ENCODE measurements at places on chromosomes 4 and X.

DNA sequence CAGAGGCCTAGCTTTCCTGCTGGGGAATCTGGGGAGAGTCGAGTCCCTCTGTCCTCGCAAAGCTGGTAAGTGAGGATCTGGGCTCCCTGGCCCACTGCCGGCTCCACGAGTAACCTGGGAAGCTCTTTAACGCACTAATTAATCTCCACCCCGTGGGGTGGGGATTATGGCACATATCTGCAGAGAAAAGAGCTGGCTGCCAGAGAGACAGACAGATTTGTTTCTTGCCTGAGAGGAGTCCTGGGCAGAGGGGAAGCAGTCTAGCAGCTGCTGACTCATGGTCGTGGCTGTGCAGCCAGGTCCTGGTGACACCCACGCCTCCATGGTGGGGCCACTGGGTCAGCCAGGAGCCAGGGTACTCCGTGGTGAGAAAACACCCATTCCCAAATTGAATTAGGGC is 14.0 kb downstream of the SORCS2 start:
- DNase-seq: no peak

DNA sequence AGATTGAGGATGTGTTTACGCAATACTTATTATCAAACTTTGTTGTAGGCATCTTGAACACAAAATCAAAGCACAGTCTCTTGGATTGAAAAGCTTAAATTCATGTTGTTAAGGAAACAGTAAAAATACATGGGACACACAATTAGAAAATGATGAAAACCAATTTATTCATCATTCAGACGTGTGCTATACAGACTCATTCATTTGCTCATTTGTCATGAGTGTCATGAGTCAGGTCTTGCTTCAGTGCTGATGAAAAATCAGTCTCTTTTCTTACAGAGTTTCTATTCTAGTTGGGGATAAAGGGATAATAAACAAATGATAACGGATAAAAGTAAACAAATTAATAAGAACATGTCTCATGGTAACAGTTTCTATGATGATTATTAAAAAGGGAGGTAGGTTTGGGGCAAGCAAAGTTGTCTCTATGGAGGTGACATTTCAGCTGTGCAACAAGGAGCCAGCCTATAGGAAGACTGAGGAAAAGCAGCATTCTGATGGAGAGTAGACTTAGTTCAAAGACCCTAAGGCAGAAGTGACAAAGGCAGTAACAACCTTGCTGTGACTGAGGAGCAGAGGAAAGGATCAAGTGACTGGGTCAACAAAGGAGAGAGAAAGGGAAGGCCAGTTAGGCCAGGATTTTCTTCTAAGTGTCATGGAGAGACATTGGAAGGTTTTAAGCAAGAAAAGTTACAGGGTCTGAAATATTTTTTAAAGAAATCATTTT is 224.0 kb upstream of the HHIP start:
- no peak for DNase-seq

DNA sequence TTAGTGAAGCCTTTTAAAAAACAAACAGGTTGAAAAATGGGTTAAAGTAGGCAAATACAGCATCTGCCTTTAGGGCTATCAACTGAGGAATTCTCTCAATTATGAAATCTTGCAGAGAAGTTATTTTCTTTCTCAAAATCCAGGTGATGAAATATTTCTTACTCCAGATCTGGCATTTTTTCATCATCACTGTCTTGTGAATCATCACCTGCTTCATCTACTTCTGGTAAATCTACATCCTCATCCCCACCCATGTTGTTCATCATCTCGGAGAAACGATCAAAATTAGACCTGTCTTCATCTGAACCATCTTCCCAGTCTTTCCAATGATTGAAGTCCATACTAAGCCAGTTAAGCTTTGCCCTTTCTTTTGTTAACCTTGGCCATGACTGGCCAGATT is 33.3 kb upstream of the HPF1 start:
- no peak for DNase-seq

- no peak for DNase-seq
These were observed 2.7 kb downstream of the GEMIN8 start for GRCh38 chrX:14027036-14027435.

GRCh38 chr4:1315836-1316536 is 26.3 kb downstream of the MAEA start:
- DNase-seq: no peak

- DNase-seq: no peak
These were observed 6.6 kb upstream of the APLN start for GRCh38 chrX:129661369-129661768.

GRCh38 chr4:173565281-173565680 is 35.3 kb upstream of the HAND2 start:
- no peak for DNase-seq

GRCh38 chrX:15664487-15665444 is at the start of gene CLTRN:
CLTRN (minus strand) TSS chrX:15664805; CDS start chrX:15664775, 30 bp downstream.
- no peak for DNase-seq

DNA sequence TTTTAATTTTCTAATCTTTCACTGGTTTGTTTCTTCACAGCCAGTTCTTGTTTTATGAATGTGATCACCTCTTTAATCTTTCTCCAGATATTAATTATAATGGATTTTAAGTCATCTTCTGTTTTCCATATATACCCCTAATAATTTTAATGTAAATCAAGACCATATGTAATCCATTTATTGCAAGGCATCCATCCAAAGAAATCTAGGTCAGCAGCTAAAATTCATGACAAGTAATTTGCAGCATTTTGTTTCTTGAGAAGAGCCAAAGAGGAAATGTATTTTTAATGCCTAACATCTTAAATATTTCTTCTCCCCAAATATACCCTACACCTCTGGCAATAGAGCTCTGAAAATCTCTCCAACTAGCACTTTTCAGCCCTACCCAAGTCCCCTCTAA is 81.1 kb downstream of the SUPT20HL2 start:
- DNase-seq: no peak

GRCh38 chr4:13601048-13601447 is 26.5 kb downstream of the BOD1L1 start:
- peak; percentile 54 for DNase-seq

- DNase-seq: no peak
These were observed 254.6 kb downstream of the CHIC1 start for GRCh38 chrX:73817393-73818199.

GRCh38 chr4:52173470-52174045 is 122.5 kb downstream of the SPATA18 start:
- no peak for DNase-seq

DNA sequence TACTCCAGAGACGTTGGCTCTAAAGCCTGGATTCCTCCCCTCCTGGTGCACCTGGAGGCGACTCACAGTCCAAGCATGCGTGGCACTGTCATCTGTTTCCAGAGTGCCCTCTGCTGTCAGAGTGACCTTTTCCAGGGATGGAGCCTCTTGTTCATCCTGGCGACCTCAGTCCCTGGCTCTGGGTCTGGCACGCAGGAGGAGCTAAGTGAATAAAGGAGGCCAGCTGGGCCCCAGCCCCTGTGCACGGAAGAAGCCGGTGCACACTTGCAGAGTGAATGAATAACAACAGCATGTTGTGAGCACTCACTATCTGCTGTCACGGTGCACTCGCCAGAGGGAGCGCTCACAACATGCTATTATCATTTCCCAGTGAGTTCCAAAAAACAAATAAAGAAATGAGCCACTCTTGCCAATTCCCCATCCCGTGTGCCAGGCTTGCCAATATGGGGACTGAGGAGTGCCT is 27.8 kb upstream of the PSAPL1 start:
- DNase-seq: no peak

DNA sequence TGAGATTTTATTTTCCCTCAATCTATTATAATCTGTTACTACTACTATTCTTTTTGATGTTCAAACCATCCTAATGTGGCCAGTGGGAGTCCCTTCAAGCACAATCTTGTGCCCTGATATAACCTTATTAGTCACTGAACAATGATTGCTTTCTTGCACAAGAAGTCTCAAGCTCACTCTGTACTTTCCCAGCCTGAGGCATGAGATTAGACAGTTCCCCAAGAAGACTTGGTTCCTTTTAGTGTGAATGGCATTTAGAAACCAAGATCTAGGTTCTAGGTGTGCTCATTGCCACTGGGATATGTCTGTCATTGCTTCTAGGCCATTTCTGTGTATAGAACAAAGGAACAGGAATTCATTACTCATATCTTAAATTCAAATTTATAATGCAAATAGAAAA is 28.0 kb upstream of the RBM41 start:
- no peak for DNase-seq

GRCh38 chr4:149701435-149702156 is 114.0 kb downstream of the IQCM start:
- DNase-seq: no peak

- DNase-seq: no peak
These were observed 464.0 kb upstream of the BOD1L1 start for GRCh38 chr4:14091531-14091930.

DNA sequence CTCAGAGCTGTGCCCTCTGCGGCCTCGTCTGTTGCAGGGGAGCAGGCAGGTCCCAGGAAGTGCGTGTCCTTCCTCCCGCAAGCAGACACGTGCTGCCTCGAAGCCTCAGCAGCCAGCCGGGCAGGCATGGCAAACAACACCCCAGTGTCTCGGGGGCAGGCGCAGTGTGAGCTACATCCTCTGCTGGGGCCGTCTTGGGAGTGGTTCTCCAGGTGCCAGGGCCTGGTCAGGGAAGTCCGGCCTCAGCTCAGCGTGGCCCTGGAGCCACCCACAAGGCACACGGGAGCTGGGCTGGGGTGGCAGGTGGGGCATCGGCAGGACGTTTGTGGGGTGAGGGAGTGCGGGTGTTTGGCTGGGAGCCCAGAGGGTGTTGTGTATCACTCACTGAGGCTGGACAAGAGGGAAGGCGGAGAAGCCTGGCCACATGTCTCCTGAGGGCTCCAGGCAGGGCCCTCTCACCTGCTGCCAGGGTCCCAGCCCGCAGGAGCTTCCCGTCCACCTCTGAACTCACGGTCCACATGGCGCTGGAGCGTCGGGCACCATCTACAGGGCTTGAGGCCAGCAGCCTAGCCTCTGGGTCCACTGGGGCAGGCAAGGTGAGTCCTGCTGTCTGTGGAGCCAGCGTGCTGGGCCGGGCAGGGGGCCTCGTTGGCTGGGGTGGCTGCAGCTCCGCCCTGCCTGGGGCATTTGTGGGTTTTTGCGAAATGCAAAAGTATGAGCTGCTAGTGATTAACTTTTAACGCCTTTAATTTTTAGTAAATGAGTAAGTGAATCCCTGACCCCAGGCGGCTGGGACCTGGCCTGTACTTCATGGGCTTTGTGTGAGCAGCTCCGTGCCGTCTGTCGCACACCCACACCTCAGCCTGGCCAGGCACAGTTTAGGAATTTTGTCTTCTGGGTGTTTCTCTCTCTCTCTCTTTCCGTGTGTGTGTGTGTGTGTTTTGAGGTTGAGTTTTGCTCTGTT is 17.3 kb upstream of the UVSSA start:
- DNase-seq: no peak

DNA sequence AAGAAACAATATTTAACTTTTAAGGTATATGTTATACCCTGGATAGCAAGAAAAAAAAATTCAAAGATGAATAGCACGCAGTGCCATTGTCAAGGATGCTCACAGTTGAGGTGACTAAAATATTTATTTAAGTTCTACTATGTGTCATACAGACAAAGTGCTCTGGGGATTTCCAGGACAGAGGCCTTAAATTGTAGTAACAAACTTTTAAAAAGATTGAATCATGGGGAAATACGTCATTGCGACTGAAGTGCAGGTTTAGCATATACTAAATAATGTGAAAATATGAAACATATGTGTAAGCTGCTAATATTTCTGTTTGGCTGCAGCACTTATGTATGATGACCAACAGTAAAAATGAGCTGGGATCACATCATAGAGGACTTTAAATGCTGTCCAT is 748.0 kb upstream of the PCDH7 start:
- no peak for DNase-seq

- DNase-seq: no peak
These were observed 850.6 kb downstream of the CENPC start for GRCh38 chr4:66694739-66695138.

- DNase-seq: no peak
These were observed 204.8 kb upstream of the NUDT6 start for GRCh38 chr4:123127218-123127617.

GRCh38 chr4:54661686-54662085 is 3.9 kb downstream of the KIT start:
- DNase-seq: no peak

DNA sequence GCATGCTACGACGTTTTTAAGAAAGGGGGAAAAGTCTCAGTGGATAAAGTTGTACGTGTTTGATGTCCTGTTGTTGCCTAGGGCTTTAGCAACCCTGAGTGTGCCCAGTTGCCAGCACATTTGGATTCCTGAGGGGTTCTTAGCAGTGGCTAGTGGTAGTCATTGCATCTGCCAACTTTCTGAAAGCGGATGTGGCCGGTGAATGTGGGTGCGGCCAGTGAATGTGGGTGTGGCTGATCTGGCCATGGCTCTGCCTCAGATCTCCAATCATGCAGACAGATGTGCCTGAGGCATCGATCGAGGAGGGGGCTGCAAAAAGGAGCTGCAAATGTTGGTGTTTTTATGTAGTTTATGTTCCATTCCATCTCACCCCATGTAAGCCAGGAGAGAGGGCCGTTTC is 41.5 kb upstream of the FAT1 start:
- DNase-seq: no peak

DNA sequence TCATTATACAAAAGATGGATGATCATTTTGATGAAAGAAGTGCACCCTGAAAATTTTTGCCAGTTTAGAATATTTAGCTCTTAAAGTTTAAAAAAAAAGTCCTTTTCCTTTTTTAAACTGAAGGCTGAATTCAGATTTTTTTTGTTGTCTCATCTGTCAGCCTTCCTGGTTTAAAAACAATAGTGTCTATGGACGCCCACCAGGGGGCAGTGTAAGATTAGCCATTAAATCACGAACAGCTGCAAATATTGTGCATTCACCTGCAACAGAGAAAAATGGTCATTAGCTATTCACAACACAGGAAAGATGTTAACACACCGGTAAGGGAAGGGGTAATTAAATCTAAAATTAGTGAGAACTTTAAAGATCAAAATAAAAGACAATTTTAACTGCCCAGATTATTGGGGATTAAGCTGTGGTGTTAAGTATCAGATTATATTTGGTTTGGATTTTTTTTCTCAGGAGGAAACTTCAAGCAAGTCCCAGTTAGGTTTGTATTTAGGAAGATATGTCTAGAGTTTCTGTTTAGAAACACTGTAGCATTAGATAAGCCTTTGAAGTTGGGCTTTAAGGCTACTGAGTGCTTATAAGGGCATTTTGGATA is 4.4 kb upstream of the CXorf38 start:
- peak; percentile 9 for DNase-seq

- DNase-seq: no peak
These were observed 100.5 kb downstream of the AASDH start for GRCh38 chr4:56286763-56287162.

- no peak for DNase-seq
These were observed 36.0 kb downstream of the FUNDC1 start for GRCh38 chrX:44506678-44507077.

DNA sequence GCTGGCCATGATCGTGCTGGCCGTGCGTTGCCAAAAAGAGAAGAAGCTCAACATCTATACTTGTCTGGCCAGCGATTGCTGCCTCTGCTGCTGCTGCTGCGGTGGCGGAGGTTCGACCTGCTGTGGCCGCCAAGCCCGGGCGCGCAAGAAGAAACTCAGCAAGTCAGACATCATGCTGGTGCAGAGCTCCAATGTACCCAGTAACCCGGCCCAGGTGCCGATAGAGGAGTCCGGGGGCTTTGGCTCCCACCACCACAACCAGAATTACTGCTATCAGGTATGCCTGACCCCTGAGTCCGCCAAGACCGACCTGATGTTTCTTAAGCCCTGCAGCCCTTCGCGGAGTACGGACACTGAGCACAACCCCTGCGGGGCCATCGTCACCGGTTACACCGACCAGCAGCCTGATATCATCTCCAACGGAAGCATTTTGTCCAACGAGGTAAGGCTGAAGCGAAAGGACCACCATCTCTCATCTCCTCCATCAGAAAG is 3.3 kb downstream of the PCDH10 start:
- no peak for DNase-seq
